Smooth muscle cell of the brain vasculature (primary cell): ENCODE measurements at places on chromosomes 1 and 21.

- DNase-seq: no peak
Measured at GRCh38 chr1:181044449-181044966, 10.7 kb downstream of the MR1 start.

DNA sequence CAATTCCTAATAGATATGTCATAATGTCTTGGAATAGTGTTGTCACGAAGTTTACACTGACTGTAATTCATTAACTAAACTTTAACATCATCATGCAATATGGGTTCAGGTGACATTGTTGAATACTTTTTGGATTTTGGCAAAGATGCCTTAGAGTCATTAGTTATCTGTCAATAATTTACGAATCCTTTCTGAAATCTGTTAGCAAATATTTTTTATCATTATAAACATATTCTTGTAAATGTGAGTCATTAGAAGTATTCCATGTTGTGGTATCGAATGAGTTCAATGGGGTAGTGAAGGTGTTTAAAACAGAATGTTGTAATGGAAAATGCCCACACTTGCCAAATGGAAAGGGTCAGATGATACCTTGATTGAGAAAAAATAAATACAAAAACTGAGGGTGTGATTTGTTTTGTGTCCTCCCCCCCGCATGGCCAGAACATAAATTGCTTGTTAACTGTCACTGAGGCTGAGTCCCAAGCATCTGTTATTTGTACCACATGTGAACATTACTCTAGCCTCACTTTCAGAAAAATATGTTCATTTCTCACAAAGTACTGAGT is 5.2 kb upstream of the NR5A2 start:
- no peak for DNase-seq

GRCh38 chr1:15226388-15227255 is 20.4 kb upstream of the FHAD1 start:
- no peak for DNase-seq

DNA sequence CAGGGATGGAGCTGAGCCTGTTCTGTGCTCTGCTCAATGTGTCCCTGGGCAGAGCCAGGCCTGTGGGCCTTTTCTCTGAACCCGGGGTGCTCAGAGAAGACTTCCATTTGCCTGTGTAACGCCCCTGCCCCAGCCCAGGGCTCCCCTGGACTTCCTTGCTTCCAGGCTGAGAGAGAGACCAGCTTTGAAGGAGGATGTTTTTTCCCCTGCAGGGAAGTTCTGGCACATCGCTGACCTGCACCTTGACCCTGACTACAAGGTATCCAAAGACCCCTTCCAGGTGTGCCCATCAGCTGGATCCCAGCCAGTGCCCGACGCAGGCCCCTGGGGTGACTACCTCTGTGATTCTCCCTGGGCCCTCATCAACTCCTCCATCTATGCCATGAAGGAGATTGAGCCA is 10.2 kb downstream of the SMPDL3B start:
- no peak for DNase-seq

- no peak for DNase-seq
Measured at GRCh38 chr1:15305468-15305770, 58.4 kb downstream of the FHAD1 start.

DNA sequence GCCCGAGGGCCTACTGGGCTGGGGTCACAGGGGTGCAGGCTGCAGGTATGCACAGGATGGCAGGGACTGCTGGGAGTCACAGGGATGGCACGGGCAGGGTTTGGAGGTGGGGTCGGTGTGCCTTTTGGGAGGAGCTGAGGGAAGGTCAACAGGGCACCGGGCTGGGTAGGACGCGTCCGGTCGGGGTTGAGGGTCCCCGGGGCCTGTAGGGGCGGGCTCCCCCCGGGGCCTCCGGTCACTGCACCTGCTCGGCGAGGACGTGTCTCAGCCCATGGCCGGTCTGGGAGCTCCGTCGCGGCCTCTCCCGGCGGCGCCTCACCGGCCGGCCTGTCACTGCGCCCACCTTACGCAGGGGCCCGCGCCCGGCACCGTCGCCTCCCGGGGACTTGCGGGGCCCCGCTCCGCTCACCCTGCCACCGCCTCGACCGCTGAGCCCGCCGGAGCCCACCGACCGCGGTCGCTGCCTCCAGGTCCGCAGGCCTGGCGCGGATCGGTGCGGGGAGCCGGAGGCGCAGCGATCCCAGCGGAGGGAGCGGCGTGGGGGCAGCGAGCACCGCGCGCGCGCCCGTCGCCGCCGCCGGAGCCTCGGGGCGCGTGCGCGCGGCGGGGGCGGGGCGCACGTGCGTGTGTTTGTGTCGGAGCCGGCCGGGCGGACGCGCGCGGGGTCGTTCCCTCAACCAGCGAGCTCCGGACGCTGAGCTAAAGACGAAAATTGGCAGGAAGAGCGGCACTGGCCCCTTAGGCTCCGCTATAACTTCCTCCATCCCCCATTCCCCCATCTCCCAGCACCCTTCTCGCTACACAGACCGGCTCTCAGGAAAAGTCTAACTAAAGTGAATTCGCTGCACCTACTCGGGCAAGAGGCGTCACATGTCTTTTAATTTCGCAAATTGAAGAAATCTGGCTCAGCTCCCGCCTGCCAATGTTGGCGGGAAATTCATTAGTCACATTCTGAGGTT is at the start of gene AMIGO1:
Gene AMIGO1 (minus strand): TSS at position 552 of the 959 bp plus-strand sequence. CDS start 815 bp downstream, outside the sequence.
- no peak for DNase-seq

GRCh38 chr1:68495968-68496679 is 758 bp downstream of the DEPDC1 start:
- DNase-seq: no peak

DNA sequence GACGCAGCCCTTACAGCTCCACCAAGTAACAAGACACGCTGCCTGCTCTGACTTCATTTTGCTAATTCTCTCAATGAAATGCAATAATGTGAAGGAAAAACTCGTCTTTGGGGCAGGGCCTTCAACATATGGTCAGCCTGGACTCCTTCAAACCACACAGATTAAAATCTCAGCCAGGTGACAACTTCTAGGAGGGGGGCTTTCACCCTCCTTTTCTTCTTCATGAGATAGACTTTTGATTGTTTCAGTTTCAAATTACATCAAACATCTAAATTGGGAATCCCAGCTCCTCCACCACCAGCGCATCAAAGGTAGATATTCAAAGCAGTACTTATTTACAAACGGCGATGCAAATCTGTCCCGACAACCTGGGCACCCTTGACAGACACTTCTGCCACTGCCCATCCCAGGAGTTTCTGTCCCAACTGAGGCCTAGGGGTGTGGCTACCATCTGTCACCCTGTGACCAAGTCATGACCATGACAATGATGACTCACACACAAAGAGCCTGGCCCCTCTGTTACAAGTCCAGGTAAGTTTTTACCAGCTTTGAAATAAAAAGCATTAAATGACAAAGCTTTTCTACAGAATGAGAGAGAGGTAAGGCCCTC is 29.7 kb downstream of the SSBP3 start:
- DNase-seq: no peak

- no peak for DNase-seq
Measured at GRCh38 chr1:17719874-17720273, 35.3 kb upstream of the ACTL8 start.

GRCh38 chr21:33937146-33937545 is 21.5 kb upstream of the ATP5PO start:
- no peak for DNase-seq

DNA sequence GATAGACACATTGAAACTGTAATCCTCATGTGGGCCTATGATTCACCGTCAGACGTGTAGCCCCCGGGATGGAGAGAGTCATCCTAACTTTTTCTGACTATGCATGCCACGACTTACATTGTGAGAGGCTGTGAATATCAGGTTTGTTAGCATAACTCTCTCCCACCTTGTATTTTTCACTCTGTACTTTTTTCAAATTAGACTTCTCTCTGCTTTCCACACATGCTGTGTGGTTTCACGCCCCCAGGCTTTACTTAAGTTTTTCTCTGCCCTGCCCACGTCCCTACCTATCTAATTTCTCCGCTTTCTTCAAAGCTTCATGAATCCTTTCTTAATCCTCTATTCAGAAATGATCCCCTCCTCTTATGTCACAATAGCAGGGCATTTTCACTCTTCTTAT is 3.4 kb upstream of the NCAM2 start:
- no peak for DNase-seq

DNA sequence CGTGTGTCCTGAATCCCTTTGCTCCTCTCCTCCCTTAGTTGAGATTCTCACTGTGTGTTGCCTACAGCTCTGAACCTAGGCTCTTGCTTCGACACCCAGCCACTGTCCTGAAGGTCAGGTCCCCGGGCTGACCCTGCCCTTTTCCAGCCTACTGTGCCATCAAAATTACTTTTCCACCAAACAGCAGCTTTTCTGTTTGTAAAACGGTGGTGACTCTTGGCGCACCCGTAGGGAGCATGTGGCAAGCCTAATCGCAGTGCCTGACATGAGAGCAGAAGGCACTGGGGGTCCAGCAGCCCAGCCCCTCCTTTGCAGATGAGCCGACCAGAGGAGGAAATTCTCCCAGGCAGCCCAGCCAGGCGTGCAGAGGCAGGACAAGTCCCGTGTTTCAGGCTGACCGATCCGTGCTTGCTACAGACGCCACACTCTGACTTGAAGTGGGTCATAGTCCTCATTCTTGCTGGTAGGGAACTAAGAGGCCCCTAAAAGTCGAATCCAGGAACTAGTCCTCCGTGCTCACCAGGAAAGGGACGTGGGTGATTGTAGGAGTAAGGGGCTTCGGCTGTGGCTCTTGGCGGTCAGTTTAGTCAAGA is 6.8 kb downstream of the GPR137B start:
- DNase-seq: no peak

- DNase-seq: no peak
Measured at GRCh38 chr1:178521241-178521640, 8.3 kb downstream of the TEX35 start.

GRCh38 chr1:25205786-25206185 is 26.5 kb downstream of the SYF2 start:
- no peak for DNase-seq

DNA sequence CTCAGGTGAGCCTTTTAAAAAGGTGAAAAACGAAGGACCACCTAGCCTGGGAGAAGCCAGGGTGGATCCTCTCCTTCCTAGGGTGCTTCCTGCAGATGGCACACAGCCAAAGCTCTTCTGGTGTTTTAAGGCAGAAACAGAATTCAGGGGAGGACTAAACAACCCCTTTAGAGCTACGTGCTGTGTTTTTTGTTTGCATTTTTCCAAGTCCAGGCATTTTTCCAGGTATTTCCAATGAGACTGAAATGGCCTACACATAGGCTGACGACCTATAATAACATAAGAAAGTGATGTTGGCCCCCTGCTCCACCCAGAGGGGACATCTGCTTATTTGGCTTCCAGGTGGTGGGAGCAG is 83.8 kb downstream of the CAPZB start:
- DNase-seq: no peak

DNA sequence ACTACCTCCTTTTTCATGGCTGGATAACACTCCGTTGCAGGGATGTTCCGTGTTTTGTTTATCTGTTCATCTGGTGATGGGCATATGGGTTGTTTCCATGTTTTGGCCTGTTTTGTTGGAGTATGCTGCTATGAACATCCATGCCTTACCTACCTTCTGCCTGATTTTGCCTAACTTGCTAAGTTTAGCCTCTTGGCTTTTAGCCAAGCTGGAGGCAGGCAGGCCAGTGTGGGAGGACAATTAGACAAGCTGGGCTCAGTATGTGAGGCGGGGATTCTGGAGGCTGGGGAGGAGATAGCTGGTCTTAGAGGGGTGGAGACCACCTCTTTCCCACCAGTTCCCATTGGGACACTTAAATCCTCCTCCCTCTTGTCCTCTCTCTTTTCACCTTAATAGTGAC is 98.4 kb upstream of the WNT4 start:
- DNase-seq: no peak

DNA sequence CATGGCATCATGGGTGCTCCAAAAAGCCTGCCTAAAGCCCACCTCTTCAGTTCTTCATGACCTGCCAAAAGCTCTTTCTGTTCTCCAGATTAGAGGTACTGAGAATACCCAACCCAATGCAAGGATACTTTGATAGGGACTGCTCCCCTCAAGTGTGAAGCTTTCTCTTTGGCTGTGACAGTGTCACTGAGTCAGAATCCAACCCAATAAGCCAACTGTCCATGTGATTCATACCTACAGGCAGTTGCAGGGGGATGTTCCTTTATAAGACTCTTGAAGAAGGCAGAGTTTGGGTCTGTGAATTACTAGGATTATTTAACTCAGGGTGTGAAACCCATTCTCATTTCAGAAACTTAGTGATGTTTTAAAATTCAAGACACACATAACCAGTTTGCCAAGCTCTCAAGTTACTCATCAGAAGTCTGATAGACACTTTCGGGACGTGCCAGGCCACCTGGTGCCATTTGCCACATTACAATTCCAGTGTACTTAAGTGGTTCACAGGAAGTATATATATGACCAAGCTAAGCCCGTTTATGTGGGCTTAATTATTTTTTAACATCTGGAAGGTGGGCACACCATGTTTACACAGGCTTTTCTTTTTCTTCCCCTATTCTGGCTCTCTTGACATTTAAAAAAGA is 265.8 kb downstream of the NFIA start:
- DNase-seq: no peak

- no peak for DNase-seq
Measured at GRCh38 chr21:43919871-43920801, 55.1 kb downstream of the AGPAT3 start.

GRCh38 chr1:40851643-40852042 is 10.5 kb downstream of the CITED4 start:
- no peak for DNase-seq

DNA sequence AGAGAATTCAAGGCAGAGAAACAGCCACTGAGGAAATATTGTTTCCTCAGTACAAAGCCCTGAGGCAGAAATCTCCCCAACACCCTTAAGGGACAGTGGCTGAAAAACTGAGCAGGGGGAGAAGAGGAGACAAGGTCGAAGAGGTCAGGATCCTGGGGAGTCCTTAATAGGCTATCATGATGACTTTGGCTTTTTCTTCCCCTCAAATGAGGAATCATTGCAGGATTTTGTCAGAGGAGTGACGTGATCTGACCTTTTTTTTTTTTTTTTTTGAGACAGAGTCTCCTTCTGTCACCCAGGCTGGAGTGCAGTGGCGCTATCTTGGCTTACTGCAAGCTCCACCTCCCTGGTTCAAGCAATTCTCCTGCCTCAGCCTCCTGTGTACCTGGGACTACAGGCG is 10.2 kb downstream of the MAP7D1 start:
- no peak for DNase-seq

DNA sequence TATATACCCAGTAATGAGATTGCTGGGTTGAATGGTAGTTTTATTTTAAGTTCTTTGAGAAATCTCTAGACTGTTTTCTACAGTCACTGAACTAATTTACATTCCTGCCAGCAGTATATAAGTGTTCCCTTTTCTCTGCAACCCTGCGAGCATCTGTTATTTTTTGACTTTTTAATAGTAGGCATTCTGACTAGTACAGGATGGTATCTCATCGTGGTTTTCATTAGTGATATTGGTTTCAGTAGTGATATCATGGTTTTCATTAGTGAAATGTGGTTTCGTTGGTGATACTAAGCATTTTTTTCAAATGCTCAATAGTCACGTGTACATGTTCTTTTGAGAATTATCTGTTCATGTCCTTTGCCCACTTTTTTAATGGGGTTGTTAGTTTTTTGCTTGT is 316.8 kb downstream of the PTBP2 start:
- no peak for DNase-seq

GRCh38 chr1:89931964-89932363 is 62.9 kb upstream of the ZNF326 start:
- no peak for DNase-seq

GRCh38 chr1:7948960-7949359 is 8.3 kb upstream of the TNFRSF9 start:
- no peak for DNase-seq
